NCI-H460 (cell line): ENCODE measurements at places on chromosomes 12 and 14. TPM values are rescaled to one million over a fixed set of nuclear protein-coding genes. Genes with fewer than 3 reads are reported as not detected.

Gene MLEC
- total RNA-seq = 76.6 and 77.4 TPM in 2 replicates

Gene GLIPR1L1
- total RNA-seq = not detected in 2 replicates

Gene SYNDIG1L
- total RNA-seq = not detected in 2 replicates

Gene PROX2
- not detected in 2 replicates for total RNA-seq

Gene PMCH
- not detected in 2 replicates for total RNA-seq

Gene ZFC3H1
- 25.9 and 38.4 TPM in 2 replicates for total RNA-seq

Gene GPR137C
- not detected in 2 replicates for total RNA-seq

DNA sequence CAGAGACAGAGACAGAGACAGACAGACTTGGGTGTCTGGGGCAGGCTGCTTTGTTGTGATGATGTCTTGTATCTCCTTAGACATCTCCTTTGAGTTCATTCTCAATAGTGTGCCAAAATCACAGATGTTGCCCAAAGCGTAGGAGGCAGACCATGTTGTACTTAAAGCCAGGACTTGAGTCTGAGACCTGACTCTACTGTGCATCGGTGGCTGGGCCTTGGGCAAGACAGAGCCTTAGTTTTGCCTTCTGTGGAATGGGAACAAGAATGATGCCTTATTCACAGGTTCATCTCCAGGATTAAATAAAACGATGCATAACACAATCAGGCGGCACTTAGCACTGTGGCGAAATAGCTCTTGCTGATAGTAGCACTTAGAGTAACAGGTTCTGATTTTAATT, 230.3 kb downstream of the AACS start:
- DNase-seq = no peak

DNA sequence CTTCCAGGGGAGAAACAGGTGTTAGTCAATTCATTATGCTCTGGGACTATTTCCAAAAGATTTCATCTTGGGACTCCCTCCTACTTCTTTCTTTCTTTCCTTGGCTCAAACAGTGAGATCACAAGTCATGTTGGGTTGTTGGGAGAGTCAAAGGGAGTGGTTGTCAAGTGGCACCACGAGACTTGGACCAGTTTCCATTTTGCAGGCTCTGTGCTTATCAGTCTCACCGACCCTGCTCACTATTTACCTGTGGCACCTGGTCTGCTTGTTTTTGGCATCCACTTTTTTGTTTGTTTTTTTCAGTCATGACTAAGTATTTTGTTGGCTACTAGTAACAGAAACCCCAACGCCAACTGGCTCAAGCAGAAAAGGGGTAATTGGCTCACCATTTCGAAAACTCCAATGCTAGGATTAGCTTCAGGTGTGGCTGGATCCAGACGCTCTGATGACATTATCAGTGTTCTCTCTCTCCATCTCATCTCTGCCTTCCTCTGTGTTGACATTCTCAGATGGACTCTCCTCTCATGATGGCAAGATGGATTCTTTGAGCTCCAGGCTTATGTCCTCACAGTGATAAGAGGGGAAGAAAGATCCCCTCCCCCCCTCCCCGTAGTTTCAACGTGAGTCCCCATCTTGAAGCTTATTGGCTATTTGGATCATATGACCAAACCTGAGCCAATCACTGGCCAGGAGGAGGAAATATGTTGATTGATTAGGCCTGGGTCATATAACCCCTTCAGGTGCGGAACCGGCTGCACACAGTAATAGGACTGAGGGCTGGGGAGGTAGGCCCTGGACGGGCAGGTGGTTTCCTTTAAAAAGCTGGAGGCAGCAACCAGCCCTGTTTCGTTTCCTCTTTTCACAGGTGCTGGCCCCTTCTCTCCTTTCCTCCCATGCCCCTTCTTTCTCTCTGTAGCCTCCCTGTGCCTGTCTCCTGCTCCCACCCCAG, 84.2 kb downstream of the AACS start:
- DNase-seq = no peak

GRCh38 chr12:123223241-123223668, 9.7 kb downstream of the MPHOSPH9 start:
- DNase-seq = no peak

GRCh38 chr12:105761075-105761474, 377.7 kb downstream of the NUAK1 start:
- DNase-seq = no peak

DNA sequence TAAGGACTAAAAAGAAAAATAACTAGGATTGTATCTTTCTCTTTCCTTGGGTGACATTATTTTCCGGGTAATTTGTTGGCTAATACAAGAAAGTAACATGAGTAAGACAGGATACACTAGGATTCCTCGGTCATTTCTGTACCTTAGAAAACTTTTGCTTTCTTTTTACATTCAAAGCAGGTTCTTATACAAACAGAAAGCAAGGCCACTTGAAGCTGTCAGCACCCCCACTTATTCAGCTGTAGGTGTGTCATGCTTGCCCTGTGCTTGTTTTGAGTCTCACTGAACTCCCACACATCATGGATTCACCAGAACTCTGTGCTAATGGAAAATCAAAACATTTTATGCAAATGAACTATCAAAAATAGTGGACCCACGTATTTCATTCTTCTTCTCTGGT, 266.8 kb upstream of the CLEC14A start:
- no peak for DNase-seq

GRCh38 chr12:52347551-52348510, 19.4 kb downstream of the KRT85 start:
- no peak for DNase-seq

DNA sequence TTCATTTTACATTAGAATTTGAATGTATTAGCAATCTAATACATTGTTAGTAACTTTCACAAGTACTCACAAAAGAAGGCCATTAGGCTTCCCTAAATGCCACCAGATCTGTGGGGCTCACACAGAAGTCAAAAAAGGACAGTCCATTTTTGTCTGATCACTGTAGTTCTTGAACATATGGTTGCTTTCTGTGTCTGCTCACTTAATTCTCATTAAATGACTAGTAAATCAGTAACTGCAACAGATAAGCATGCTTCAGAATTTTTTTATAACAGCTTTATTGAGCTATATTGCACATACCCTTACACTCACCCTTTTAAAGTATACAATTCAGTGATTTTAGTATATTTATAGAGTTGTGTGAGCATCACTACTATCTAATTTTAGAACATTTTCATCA, 71.4 kb downstream of the DENND5B start:
- DNase-seq = no peak

- no peak for DNase-seq
Measured at GRCh38 chr12:86389949-86390348, 133.8 kb upstream of the MGAT4C start.

DNA sequence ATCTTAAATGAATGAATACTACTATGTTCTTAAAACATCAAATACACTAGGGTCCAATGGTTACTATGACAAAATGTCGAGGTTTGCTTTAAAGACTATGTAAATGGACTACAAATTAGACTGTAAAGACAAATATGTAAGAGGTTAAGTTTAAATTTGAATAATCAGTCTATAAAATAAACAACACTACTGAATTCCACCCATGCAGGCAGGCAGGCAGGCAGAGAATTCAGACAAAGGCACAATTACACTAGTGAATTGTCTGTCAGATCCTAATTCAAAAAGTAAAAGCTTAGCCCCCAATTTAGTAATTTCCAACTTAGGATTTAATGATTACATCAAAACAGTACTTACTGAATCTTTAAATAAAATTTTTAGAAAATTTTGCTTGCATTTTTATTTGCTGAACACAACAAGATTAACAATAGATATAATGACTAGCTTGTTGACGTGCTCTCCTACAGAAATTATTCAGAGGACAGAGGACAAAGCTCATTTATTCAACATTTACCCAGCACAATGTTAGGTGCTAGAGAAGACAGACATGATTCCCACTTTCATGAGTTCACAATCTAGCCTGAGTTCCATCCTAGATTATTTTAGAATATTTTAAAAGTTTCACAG, 97.4 kb downstream of the CDK17 start:
- DNase-seq = no peak

DNA sequence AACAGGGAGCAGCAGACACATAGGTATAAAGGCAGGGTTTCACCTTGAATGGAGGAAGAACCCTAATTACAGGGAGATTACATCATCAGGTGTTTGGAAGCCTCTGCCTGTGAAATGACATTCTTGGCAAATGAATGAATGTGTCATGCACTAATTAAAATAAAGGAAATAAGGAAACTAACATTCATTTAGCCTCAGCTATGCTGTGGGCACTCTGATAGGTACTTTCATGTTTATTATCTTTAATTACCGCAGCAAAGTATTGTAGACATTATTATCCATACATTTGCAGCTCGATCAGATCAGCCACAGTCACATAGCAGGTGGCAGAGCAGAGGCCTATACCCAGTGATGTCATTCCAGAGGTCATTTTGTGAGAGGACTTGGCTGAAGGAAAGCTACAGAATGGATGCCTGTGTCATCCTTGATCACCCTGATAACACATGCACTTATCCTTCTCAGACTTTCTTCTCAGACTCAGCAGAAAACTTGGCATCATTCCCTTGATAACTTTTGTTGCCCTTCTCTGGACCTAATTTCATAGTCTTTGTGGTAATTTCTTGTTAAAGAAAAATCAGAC, 18.4 kb downstream of the ZNF664 start:
- DNase-seq = no peak

DNA sequence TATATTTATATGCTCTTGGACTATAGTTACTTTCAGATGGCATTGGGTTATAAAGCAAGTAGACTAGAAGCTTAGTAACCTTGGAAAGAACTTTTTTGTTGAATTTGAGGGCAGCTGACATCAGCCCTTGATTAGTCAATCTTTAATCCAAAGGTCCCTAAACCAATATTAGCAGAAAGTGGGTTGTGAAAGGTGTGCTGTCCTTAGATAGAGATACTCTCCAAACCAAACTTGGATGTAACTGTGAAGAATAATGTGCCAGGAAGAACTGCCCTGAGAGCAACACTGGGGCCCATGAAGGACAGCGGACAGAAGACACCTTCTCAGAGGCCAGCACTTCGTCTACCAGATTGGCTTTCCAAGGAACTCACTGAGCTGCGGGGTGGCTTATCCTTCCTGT, 10.6 kb downstream of the CD163 start:
- DNase-seq = no peak

- no peak for DNase-seq
Measured at GRCh38 chr12:66188584-66189485, at the start of gene IRAK3. IRAK3 (plus strand) TSS chr12:66189214; CDS start chr12:66189300, 86 bp downstream.

GRCh38 chr14:75399843-75400775, 27.7 kb upstream of the JDP2 start:
- DNase-seq = peak; percentile 44

DNA sequence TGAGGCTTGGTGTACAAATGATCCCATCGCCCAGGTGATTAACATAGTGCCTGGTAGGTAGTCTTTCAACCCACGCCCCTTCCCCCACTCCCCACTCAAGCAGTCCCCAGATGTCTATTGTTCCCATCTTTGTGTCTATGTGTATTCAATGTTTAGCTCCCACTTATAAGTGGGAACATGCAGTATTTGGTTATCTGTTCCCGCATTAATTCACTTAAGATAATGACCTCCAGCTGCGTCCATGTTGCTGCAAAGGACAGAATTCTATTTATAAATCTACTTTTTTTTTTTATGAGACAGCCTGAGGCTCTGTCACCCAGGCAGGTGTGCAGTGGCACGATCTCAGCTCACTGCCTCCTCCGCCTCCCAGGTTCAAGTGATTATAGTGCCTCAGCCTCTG, 15.7 kb downstream of the SPX start:
- no peak for DNase-seq

DNA sequence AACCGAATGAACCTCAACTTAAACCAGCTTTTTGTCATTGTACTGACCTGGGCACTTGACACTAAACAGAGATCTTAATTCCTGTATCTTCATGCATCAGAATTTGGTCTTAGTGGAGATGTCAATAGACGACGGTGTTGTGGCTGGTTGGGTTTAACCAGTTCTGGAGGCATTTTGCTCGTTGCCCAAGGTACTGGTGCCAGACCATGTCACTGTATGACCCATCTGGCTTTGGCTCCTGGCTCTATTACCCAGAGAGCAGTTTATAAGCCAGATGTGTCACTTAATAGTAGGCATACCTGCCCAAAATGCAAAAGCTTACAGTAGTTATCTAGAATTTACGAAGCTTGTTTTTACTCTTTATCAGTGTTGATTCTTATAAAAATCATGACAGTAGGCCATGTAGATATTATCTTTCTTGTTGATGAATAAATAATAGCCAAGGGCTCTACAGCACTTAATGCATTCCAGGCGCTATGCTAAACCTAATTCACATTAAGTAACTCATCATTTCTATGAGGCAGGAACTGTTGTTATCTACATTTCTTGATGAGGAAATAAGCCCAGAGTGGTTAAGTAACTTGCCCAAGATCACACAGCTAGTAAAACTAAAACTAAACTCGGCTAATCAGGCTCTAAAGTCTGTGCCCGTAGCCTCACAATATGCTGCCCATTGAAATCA, 179.7 kb upstream of the HIF1A start:
- no peak for DNase-seq
